ENCODE measurements at places on chromosomes 16 and 17. TPM values are rescaled to one million over a fixed set of nuclear protein-coding genes. Genes with fewer than 3 reads are reported as not detected.
A peak's percentile ranks its signal among the peaks of the same experiment; 100 is the strongest.

DNA sequence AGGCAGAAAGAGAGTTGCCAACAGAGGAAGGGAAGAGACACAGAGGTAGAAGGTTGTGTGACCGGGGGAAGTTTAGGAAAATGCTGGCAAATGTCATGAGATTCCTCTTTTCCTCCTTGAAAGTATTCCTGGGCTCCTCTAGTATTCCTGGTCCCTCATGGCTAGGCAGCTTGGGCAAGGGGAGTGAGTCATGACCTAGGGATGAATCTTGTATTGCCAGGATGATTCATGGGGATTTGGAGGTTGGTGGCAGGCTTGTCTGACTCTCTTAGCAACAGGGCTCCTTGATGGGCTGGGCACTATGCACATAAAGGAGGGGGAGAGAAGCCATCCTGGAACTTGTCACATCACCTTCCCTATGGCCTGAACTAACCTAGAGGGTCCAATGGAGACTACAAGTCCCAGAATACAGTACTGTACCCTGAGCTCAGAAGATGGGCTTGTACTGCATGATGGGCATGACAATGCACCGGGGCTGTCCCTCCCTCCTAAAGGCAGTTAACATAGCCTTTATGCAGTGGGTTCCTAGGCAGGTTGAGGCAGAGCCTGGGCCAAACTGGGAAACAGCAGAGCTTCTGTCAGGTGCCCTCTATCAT is 2.1 kb upstream of the SEZ6 start:
- no peak for DNase-seq

Gene DNASE1L2
- 1.1 TPM for polyA plus RNA-seq

Gene IL34
- 7.9 TPM for polyA plus RNA-seq

GRCh38 chr16:86288716-86289294 is 221.5 kb upstream of the FOXF1 start:
- no peak for DNase-seq

Gene NLRC3
- polyA plus RNA-seq: 0.76 TPM

Gene ADAM11
- polyA plus RNA-seq: 4.9 TPM

GRCh38 chr16:56262551-56263245 is 71.4 kb downstream of the GNAO1 start:
- no peak for DNase-seq

Gene GP1BA
- polyA plus RNA-seq: 0.88 TPM

Gene WDR81
- polyA plus RNA-seq: 16.9 TPM

GRCh38 chr17:18158022-18158600 is 25.5 kb upstream of the ALKBH5 start:
- peak; percentile 95 for DNase-seq

DNA sequence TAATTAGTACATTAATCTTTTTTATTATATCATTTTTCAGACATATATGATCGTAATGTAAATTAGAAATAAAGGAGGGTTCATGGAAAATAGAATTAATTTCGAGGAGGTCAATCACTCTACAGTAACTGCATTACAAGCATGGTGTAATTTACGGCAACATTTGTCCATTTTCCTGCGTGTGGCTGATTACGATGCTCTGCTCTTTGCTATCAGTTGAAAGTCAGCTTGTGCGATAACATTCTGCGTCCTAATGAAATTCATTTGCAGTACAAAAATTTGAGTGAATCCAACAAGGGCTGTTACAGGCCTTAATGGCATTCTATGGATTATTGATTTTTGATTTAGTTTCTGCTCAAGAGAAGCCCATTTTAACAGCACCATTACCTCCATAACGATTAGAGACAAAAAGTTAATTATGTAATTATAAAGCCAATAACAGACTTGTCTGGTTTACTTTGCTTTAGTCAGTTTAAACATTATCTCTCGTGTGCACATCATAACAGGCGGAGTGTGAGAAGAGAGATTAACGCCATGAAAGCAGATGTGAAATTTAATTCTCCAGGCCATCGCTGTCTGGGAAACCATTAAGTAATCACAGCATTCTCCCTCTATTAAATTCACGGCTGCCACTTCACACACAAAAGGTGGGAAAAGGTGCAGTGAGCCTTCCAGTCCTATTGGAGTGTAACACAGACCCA is 256.4 kb upstream of the IRX3 start:
- DNase-seq: no peak

GRCh38 chr16:51818342-51818944 is 667.4 kb upstream of the SALL1 start:
- DNase-seq: peak; percentile 83

DNA sequence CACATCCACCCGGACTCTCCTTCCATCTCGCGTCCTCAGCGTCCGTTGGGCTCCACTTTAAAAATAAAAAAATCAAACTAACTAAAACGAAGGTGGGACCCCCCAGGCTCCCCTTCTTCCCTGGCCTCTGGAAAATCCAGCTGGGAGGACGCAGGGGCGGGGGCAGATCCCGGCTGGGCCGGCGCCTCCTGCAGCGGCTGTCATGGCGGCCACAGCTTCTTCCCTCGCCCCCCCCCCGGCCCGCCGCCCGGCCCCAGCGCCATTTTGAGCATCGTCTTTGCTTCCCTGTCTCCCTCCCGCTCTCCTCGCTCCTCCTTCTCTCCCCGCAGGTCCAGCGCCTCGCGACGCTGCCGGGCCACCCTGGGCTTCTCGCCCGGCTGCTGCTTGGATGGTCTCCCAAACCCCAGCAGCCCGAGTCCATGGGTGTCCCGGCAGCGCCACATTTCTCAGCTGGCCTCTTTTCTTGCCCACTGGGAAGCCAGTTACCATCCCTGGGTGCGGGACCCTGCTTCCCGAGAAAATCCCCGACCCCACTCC is 3.3 kb downstream of the HOXB2 start:
- peak; percentile 43 for DNase-seq

- no peak for DNase-seq
Observed at GRCh38 chr17:82188001-82188961, 24.4 kb downstream of the CCDC57 start.

- no peak for DNase-seq
Observed at GRCh38 chr17:57677858-57678257, 67.2 kb downstream of the CCDC182 start.

Gene WNT9B
- polyA plus RNA-seq: 1.2 TPM

DNA sequence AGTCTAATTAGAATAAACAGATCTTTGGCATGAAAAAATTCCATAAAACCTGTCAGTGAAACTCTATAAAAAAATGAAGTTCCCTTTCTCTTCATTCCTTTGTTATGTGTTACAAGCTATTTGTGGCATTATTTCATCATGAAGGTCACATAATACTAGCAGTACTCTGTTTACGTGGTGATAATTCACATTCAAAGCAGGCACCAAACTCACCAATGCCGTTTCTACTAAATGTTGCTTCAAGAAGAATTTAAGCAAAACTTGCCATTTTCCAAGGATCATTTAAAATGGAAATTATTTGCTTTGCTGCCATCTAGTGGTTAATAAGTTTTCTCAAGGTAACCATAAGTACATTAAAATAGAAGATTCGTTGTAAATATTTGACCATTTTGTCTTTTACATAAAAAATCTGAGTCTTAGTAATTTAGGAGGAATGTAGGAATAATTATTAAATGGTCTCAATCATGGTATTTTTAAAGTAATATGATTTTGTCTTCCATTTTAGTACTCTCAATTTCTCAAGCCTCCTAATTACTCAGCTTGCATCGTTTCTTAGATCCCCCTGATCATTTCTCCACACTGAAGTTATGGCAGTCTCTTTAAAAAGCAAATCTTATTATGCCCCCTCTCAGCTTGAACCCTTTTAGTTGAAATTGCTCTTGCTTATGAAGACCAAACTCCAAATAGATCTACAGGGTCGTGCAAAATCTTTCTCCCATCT is 80.8 kb downstream of the OMG start:
- DNase-seq: no peak

DNA sequence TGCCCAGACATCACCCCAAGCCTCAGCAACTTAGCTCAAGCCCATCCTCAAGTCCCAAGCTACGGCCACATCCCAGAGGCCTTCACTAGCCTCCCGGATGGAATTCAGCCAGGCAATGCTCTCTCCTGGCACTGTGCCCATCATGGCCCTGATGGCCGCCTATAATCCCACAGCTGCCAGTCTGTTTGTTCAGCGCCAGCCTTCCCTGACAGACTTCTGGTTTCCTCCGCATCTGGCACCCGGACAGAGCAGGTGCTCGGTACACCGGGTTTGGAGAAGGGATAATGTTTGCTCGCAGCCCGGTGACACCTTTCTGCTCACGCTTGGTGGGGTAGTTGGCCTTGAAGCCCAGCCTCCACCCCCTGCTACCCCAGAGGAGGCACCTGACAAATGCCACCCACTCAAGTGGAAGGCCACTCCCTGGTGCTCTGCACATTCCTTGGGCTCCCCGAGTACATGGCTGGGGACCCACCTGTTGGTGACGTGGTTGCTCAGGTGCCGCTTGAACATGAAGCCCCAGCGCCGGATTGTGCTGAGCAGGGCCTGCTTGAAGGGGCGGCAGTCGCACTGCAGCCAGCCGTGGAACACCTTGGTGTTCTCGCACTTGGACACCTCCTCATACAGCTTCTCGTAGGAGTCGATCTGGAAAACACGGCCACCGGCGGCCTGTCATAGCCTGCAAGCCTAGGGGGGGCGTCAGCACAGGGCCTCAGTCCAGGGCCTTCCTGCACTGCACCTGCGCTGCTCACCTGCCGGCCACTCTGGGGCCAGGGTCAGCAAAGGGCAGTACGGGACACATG is 47.1 kb downstream of the DNAH17 start:
- DNase-seq: no peak

Gene HOXB4
- 1.6 TPM for polyA plus RNA-seq

Gene ATP2C2
- polyA plus RNA-seq: 5.8 TPM

Gene UMOD
- 0.99 TPM for polyA plus RNA-seq

GRCh38 chr17:19574956-19575355 is 41.3 kb downstream of the SLC47A1 start:
- DNase-seq: no peak

Gene PLSCR3
- polyA plus RNA-seq: 14.2 TPM

Gene RUNDC3A
- 17.5 TPM for polyA plus RNA-seq

GRCh38 chr17:78738278-78738677 is 43.8 kb downstream of the CYTH1 start:
- no peak for DNase-seq

Gene TAT
- 1.6 TPM for polyA plus RNA-seq

- no peak for DNase-seq
Observed at GRCh38 chr16:88936008-88936555, 40.9 kb downstream of the CBFA2T3 start.

Gene PSME3
- polyA plus RNA-seq: 135 TPM

GRCh38 chr17:46115699-46116098 is 77.5 kb downstream of the KANSL1 start:
- DNase-seq: no peak

DNA sequence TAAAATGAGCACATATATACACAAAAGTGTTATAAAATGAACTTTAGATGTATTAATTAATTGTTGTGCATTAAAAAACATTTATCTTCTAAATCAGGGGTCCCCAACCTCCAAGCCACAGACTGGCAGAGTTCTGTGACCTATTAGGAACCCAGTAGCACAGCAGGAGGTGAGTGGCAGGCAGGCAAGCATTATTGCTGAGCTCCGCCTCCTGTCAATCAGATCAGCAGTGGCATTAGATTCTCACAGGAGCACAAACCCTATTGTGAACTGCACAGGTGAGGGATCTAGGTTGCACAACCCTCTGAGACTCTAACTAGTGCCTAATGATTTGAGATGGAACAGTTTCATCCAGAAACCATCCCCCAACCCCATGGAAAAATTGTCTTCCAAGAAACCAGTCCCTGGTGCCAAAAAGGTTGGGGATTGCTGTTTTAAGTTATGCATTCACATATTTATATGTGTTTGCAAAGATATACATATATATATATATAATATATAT is 583.7 kb downstream of the KCNJ2 start:
- DNase-seq: no peak

DNA sequence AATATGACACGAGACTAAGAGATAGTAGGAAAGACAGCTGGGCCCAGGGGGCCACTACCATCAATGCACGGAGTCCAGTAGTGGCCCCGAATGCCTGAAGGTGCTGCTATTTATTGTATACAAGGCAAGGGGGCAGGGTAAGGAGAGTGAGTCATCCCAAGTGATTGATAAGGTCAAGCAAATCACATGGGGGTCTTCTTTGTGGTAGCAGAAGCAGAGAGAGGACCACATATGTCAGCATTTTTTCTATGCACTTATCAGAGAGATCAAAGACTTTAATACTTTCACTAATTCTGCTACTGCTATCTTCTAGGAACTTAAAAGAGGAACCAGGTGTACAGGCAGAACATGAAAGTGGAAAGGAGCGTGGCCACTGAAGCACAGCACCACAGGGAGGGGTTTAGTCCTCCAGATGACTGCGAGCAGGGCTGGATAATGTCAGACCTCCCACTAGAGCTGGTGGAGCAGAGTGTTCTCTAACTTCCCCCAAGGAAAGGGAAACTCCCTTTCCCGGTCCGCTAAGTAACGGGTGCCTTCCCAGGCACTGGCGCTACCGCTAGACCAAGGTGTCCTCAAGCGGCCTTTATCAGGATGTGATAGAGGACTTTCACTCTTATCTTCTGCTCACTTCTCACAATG is 26.4 kb upstream of the ARL4D start:
- peak; percentile 80 for DNase-seq

Gene KRTAP2-3
- not detected for polyA plus RNA-seq

GRCh38 chr17:80846932-80847331 is 144.7 kb upstream of the CHMP6 start:
- no peak for DNase-seq

Gene DBF4B
- polyA plus RNA-seq: 50.2 TPM

- no peak for DNase-seq
Observed at GRCh38 chr17:73064084-73064938, 28.2 kb downstream of the SLC39A11 start.

DNA sequence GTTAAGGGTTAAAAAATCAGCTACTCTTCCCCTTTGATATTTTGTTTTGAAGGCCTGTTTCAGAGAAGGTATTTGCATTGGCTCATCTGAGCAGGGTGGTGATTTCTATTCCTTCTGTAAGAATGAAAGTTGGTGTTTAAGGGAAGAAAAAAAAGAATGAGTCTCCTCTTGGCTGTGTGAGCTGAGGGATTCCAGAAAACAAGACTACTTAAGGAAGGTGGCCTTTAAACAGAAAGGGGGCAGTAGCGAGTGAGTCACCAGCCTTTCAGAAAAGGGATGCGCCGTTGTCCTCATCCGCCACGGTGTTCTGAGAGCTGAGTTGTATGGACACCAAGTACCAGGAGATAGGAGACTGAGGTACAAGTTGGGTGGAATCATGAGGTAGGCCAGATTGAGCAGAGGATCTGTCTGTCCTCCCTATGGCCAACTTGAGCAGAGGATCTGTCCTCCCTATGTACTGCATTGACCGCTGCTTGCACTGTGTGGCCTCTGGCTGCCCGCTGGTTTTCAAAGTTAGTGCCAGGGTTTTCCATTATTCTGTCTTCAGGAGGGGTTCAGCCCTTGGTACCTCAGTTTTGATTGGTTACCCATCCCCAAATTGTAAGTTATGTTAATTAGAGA is 8.2 kb downstream of the PRKCA start:
- no peak for DNase-seq

Gene TSNAXIP1
- polyA plus RNA-seq: 93.7 TPM

DNA sequence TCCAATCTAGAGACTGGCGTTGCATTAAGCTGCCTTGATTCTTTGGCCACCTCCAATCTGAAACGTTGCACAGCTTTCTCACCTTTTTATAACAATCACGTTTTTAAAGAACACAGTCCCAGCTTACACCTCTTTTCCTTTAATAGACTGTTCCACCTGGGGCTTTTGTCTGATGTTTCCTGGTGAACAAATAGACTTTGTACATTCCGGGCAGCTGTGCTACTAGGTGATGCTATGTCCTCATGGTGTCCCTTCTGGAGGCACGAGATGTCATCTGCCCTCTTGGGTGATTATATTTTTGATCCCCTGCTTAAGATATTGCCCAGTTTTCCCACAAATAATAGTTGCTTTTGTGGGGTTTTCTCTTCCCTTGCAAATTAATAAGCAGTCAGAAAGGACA is 225.5 kb downstream of the SOX9 start:
- DNase-seq: no peak
